ENCODE measurements at places on chromosomes 1 and 21.

DNA sequence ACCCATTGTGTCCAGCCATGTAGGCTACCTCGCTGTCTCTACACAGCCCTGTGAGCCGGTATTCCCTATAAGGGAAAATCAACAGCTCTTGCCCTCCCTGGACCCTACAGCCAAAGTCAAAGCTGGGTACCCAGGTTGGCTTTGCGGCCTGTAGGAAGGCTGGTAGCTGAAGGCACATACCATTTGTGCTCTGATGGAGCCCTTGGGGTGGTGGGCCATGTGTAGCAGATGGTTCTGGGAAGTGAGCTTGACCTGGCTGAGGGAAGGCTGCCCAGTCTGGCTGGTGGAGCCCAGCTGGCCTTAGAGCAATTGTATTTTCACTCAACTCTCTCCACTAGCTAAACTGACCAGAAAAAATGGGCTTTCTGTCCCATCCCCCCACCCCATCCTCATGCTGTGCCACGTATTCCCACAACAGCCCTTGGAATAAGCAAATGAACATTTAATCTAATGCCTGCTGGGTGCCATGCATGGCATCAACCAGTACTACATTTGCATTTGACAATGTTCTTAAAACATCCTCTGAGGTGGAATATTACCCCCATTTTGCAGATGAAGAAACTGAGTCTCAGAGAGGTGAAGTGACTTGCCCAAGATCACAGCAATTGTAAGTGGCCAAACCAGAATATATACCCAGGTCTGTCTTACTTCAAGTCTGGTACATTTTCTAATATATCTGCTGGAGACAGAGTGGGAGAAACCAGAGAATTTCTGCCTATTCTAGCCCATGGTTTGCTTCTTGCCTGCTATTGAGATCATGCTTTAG is 56.8 kb downstream of the NDUFS5 start:
- no peak for DNase-seq
- H3K36me3 ChIP-seq, result no peaks in the 10 kb centered on the region
- H3K4me1 ChIP-seq, result peaks cover 8% of the 10 kb centered on the region
- H3K4me3 ChIP-seq, result peak overlapping the region; percentile 78
- peaks cover 60% of the 10 kb centered on the region for H3K27me3 ChIP-seq

- H3K4me1 ChIP-seq, result no peaks in the 10 kb centered on the region
- DNase-seq, result no peak
- H3K27ac ChIP-seq, result no peak overlapping the region
- peaks cover 52% of the 10 kb centered on the region for H3K36me3 ChIP-seq
- H3K27me3 ChIP-seq, result no peaks in the 10 kb centered on the region
Observed at GRCh38 chr1:116404699-116405098, 31.7 kb downstream of the ATP1A1 start.

- H3K27me3 ChIP-seq, result no peaks in the 10 kb centered on the region
- peaks cover 14% of the 10 kb centered on the region for H3K4me1 ChIP-seq
- H3K4me3 ChIP-seq, result no peak overlapping the region
- H3K36me3 ChIP-seq, result no peaks in the 10 kb centered on the region
- no peak overlapping the region for H3K27ac ChIP-seq
Observed at GRCh38 chr1:40036574-40036973, 4.0 kb upstream of the CAP1 start.

DNA sequence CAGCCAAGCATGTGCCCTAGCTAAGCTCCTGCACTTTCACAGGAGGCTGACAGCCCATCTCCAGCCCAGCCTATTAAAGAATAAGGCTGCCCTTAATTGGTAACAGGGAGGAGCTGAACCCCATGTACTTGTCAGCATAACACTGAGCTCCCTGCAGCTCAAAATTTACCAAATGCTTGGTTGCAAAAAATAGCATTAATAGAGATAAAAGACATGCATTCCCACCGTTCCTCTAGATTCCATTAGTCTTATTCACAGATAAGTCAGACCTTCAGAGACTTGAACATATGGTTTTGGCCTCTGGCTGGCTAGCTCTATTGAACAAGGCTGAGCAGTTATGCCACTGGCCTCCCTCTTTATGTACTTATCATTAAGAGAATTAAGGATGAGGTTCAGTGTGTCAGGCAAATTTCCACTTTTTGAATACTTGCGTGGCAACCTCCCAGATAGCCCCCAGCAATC is 29.2 kb downstream of the OLFML3 start:
- peaks cover 28% of the 10 kb centered on the region for H3K27me3 ChIP-seq
- no peak overlapping the region for H3K4me3 ChIP-seq
- DNase-seq, result no peak

DNA sequence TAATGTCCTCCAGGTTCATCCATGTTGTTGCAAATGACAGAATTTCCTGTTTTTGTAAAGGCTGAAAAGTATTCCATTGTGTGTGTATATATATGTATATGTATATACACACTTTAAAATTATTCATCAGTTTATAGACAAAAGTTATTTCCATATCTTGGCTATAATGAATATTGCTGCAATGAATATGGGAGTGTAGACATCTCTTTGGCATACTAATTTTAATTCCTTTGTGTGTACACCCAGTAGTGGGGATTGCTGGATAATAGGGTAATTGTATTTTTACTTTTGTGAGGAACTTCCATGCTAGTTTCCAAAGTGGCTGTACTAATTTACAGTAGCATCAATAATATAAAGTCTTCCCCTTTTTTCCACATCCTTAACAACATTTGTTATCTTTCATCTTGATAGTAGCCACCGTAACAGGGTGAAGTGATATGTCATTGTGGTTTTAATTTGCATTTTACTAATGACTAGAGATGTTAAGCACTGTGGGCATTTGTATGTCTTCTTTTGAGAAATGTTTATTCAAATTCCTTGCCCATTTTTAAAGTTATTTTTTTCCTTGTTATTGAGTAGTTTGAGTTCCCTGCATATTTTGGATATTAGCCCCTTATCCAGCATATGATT is 243.0 kb downstream of the PDE4B start:
- H3K36me3 ChIP-seq, result no peaks in the 10 kb centered on the region
- DNase-seq, result no peak
- H3K27me3 ChIP-seq, result peaks cover 17% of the 10 kb centered on the region
- H3K4me3 ChIP-seq, result no peak overlapping the region

- DNase-seq, result no peak
- no peak overlapping the region for H3K27ac ChIP-seq
- no peak overlapping the region for H3K4me3 ChIP-seq
- H3K36me3 ChIP-seq, result no peaks in the 10 kb centered on the region
- no peaks in the 10 kb centered on the region for H3K27me3 ChIP-seq
Observed at GRCh38 chr1:8988618-8988967, 37.6 kb downstream of the SLC2A7 start.

GRCh38 chr1:243421784-243422183 is 165.9 kb downstream of the SDCCAG8 start:
- DNase-seq, result no peak
- H3K27ac ChIP-seq, result no peak overlapping the region
- no peaks in the 10 kb centered on the region for H3K27me3 ChIP-seq
- no peak overlapping the region for H3K4me3 ChIP-seq
- no peaks in the 10 kb centered on the region for H3K4me1 ChIP-seq
- peaks cover 12% of the 10 kb centered on the region for H3K36me3 ChIP-seq

DNA sequence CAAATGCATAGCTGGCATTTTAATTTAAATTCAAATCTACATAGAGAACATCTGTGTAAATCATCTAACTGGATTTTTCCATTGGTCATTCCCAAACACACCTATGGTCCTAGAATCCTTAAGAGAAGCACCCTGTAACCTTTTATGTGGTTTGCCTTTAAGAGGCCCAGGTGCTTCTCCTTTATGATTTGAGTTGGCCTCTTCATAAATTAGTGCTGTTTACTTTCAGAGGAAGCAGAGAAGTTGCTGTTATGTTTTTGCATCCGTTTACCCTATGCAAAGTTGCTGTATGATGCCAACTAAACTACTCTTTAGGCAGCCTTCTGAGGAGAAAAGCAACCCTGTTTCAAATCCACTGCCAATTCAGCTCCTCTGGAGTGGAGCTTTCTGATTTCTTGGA is 193.8 kb downstream of the HS2ST1 start:
- H3K4me3 ChIP-seq, result no peak overlapping the region
- H3K27ac ChIP-seq, result no peak overlapping the region
- no peaks in the 10 kb centered on the region for H3K27me3 ChIP-seq
- no peaks in the 10 kb centered on the region for H3K36me3 ChIP-seq

DNA sequence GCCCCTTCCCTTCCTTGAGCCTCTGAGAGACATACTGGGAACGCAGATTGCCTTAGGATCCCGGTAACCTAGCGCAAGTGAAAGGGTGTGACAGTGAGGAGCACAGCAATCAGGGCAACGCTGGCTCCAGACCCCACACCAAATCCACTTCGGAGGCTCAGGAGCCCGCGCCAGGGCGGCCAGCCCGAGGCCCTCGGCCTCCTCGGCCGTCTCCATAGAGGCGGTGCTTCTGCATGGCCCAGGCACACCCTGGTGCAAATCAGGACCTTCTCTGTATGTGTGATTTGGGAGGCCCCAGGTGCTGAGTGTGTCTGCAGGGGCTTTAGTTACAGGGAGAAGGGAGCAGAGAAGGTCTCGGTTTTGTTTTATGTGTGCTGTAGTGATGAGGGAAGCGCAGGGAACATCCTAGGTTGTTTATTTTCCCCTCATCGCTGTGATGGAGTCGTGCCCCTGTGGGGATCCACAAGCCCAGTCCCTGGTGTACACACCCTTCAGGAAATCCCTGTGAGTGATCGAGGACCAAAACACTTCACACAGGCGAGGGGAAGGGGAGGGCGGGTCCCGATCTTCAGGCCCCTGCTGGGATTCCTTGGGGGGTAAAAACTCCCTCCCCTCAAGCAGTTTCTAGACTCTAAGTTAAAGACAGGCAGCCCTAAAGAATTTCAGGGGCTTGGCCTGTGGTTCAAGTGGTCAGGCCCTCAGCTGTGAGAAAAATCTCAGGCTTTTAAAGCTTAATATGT is 9.4 kb downstream of the KIAA1614 start:
- no peak overlapping the region for H3K4me3 ChIP-seq
- H3K36me3 ChIP-seq, result no peaks in the 10 kb centered on the region
- DNase-seq, result no peak

DNA sequence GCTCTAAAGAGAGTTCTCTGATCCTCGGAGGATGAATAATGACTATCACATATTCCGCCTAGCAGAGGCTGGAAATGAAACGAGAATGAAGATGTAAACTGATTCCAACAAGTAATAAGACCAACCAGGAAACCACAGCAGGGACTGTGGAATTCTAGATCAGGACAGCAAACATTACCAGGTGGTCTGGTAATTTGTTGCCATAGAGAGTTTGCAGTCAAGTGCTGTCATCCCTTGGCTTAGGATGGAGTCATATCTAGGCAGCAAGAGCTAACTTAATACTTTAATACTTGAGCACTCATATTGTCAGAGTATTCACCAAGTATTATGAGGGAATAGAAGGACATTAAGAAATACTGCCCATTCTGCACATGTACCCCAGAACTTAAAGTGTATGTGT is 45.1 kb upstream of the MUTYH start:
- no peak for DNase-seq
- no peak overlapping the region for H3K27ac ChIP-seq
- H3K27me3 ChIP-seq, result no peaks in the 10 kb centered on the region
- no peaks in the 10 kb centered on the region for H3K36me3 ChIP-seq

DNA sequence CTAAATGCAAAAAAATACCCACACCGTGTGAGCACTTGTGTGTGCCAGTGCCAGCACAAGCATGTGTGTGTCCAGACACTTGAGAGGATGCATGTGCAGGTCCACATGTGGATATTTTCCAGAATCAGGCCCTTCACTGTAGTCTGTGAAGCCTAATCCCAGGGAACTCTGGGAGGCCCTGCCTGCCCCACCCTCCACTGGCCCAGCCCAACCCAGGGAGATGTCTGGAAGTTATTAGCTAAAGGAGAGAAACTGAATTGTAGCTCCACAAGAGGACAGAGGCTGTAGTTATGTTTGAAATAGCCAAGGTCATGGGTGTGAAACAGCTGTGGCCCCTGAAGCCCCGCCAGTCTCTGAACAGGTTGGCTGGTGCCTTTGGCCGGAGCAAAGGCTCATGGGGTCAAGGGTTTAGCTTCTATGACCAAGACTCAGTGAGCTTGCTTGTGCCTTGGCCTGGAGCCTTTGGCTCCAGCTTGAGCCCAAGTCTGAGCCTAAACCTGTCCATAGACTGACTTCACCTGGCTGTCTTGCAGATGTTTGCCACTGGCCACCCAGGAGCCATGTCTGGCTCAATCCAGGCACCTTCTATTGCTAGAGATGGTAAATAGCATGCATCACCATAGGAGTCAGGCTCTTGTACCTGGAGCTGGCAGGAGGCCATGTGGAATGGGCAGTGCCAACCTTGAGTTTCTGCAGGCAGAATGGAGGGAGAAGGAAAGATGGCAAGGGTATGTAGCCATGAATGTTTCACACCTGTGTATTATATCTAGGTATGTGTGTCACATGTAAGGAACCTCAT is 69.9 kb downstream of the TMEM53 start:
- H3K4me1 ChIP-seq, result peaks cover 10% of the 10 kb centered on the region
- no peaks in the 10 kb centered on the region for H3K36me3 ChIP-seq
- H3K4me3 ChIP-seq, result no peak overlapping the region
- peaks cover 24% of the 10 kb centered on the region for H3K27me3 ChIP-seq

GRCh38 chr1:232556351-232556750 is 73.6 kb downstream of the SIPA1L2 start:
- peaks cover 2% of the 10 kb centered on the region for H3K36me3 ChIP-seq
- H3K27me3 ChIP-seq, result no peaks in the 10 kb centered on the region
- no peak for DNase-seq
- peaks cover 55% of the 10 kb centered on the region for H3K4me1 ChIP-seq

DNA sequence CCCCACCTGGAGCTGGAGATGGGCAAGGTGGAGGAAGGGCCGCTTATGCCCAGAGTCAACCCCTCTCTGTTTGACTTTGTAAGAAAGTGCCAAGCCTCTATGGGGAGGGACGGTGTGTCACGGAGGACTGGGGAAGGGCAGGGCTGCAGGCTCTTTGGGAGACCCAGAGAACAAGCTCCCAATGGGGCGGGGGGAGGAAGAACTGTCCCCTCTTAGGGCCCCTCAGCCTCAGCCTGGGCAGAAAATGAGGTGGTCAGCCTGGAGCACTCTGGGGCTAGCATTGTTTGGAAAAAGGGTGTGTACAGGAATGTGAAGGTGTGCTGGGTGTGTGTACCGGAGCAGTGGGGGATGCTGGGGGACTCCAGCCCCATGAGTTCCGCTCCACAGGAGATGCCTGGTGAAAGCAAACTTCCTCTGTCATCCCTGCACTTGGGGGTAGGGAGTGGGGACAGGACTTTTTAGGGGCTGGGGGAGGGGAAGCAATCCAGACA is 1.2 kb upstream of the INAVA start:
- H3K27ac ChIP-seq, result peak overlapping the region; percentile 99
- H3K4me1 ChIP-seq, result peaks cover 64% of the 10 kb centered on the region
- peak; percentile 40 for DNase-seq
- H3K36me3 ChIP-seq, result peaks cover 3% of the 10 kb centered on the region

DNA sequence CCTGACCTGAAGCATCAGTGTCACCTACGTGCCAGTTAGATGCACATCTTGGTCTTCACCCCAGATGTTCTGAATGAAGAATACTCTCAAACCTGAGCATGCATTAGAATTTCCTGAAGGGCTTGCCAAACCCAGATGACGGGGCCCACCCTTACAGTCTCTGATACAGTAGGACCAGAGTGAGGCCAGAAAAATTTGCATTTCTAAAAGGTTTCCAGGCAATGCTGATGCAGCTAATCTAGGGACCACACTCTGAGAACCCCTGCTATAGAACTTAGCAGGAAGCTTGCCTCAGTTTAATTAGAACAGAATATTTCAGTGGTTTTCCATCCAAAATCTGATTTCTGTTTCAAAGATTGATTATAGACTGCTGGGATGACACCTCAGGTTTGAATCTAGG is 9.9 kb upstream of the CTBS start:
- no peak overlapping the region for H3K4me3 ChIP-seq
- H3K4me1 ChIP-seq, result peaks cover 18% of the 10 kb centered on the region
- no peak overlapping the region for H3K27ac ChIP-seq
- no peaks in the 10 kb centered on the region for H3K36me3 ChIP-seq

Measured in progenitor cell of endocrine pancreas (in vitro differentiated cells).